Cortex of kidney (tissue), 1 donor: ENCODE measurements at places on chromosomes 12 and 14.

GRCh38 chr14:99189201-99189801, 82.7 kb downstream of the BCL11B start:
- DNase-seq, result no peak

- no peak for DNase-seq
Measured at GRCh38 chr14:74195623-74196022, 43.6 kb upstream of the VSX2 start.

GRCh38 chr12:70875628-70876027, 44.9 kb downstream of the PTPRR start:
- DNase-seq, result no peak

- DNase-seq, result no peak
Measured at GRCh38 chr14:37246427-37246829, 48.7 kb downstream of the MIPOL1 start.

DNA sequence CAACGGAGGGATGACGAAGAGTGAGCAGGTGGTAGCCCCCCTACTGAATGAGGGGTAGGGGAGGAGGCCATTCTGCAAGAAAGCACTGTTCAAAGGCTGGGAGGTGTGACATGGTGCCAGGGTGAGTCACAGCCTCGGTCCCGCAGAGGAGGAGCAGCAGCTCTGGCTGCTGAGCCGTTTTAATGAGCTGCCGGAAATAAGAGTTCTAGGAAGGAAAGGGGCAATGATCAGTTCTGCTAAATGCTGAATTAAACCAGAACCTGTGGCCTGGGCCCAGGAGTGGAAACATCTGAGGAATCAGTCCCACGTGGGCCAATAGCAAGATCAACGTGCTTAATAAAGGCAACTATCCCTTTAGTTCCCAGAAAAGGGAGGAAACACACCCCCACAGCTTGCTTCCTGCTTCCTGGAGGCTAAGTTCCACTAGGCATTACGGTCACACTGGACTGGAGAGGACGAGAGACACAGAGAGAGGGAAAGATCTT, 3.6 kb downstream of the ABCD4 start:
- no peak for DNase-seq

GRCh38 chr12:1595690-1596347, 1.4 kb upstream of the FBXL14 start:
- DNase-seq, result no peak

DNA sequence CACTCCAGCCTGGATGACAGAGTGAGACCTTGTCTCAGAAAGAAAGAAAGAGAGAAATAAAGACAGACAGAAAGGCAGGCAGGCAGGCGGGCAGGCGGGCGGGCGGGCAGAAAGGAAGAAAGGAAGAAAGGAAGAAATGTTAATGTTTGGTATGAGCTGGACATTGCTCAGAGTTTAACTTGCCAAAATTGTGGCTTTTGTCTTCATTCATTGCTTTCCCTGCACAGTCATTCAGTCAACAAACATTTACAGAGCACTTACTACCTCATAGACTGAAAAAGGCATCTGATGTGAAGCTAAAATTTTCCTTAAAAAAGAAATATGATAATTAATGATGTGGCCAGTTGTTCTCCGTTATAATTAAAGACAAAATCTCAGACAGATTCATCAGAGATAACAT, 247.1 kb downstream of the SPTSSA start:
- no peak for DNase-seq
